ENCODE measurements at places on chromosomes 11 and 22. TPM values are rescaled to one million over a fixed set of nuclear protein-coding genes. Genes with fewer than 3 reads are reported as not detected.
A peak's percentile ranks its signal among the peaks of the same experiment; 100 is the strongest.

ZP1 gene
- polyA plus RNA-seq = 0.16 TPM

SMIM35 gene
- polyA plus RNA-seq = 0.04 TPM

CCDC134 gene
- 4.8 TPM for polyA plus RNA-seq

PPFIBP2 gene
- polyA plus RNA-seq = 52.5 TPM

KLHL35 gene
- not detected for polyA plus RNA-seq

- no peak for DNase-seq
These were observed 148.9 kb downstream of the NECTIN1 start for GRCh38 chr11:119580081-119580480.

GRCh38 chr11:104812103-104812788 is 86.0 kb downstream of the CASP12 start:
- no peak for DNase-seq

GRCh38 chr11:112538534-112539280 is 278.0 kb upstream of the PLET1 start:
- DNase-seq = no peak

GRCh38 chr22:31616315-31616980 is 45.6 kb downstream of the PISD start:
- DNase-seq = peak; percentile 31

GRCh38 chr11:94424662-94425061 is 23.4 kb upstream of the GPR83 start:
- DNase-seq = no peak

- DNase-seq = no peak
These were observed 87.5 kb downstream of the C11orf58 start for GRCh38 chr11:16825968-16826367.

- DNase-seq = no peak
These were observed 73.2 kb downstream of the RRM1 start for GRCh38 chr11:4167758-4168157.

GRCh38 chr11:128704517-128704916 is 10.6 kb downstream of the FLI1 start:
- no peak for DNase-seq

DNA sequence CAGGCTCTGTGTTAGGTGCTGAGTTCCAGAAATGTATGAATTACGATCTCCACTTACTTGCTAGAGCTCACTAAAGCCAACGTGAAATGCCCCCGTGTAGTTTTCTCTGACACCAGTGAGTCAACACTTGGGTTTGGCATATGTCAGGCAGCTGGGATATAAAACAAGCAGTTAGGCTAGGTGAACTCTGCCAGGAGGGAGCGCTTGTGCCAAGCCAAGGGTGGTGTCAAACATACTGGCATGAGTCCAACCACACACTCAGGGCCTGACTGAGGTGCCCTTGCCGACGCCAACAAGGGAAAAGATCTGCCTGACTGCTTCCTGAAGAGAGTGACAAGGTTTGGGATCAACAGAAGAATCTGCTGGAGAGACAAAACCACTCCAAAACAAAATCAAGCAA is 167.8 kb upstream of the NARS2 start:
- DNase-seq = no peak
